ENCODE measurements at places on chromosomes 16 and 17. TPM values are rescaled to one million over a fixed set of nuclear protein-coding genes. Genes with fewer than 3 reads are reported as not detected.

DNA sequence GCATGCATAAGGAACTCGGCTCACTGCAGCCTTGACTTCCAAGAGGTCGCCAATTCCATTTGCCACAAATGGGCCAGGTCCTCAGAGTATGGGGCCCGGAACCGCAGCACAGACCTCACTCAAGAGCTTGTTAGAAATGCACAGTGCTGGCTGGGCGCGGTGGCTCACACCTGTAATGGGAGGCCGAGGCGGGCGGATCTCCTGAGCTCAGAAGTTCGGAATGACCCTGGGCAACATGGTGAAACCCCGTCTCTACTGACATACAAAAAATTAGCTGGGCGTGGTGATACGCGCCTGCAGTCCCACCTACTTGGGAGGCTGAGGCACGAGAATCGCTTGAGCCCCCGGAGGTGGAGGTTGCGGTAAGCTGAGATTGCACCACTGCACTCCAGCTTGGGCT is 19.6 kb upstream of the N4BP1 start:
- no peak for DNase-seq

GRCh38 chr17:17077861-17078732 is 35.8 kb downstream of the MPRIP start:
- DNase-seq = no peak

Gene MT4
- total RNA-seq = not detected

DNA sequence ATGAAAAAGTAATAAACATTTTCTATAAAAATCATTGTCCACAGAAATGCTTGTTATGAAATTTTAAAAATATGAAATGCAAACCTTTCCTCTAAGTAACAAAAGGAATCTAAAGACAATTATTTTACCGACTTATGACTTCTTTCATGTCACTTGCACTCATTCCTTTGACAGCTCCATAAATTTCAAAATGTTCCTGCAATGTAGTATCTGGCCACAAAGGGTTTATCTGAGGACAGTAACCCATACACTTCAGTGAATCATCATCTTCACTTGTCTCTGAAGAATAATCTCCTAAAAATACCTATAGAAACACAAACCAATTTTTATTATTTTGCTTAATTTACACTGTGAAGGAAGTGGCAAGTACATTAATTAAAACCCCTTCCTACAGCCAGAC is 25.6 kb upstream of the ABCA10 start:
- DNase-seq = no peak

DNA sequence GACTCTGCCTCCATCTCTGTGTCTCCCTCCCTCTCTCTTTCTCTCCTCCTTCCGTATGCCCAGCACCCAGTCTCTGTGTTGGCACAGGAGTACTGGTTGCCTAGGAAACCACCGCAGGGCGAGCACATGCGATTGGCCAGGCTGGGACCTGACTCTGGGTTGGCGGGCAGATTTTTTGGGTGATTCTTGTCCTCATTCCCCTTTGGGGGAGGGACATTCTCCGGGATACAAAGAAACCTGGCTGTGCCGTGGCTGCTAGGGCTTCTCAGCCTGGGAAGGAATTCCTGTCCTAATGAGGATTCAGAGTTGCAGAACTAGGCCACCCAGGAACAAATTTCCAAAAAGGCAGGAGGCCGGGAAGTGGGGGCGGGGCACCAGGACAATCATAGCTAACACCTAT is 168.9 kb downstream of the SHISA9 start:
- DNase-seq = no peak

Gene DCAF7
- 91.4 TPM for total RNA-seq
